ENCODE measurements at places on chromosomes 3 and 15.

DNA sequence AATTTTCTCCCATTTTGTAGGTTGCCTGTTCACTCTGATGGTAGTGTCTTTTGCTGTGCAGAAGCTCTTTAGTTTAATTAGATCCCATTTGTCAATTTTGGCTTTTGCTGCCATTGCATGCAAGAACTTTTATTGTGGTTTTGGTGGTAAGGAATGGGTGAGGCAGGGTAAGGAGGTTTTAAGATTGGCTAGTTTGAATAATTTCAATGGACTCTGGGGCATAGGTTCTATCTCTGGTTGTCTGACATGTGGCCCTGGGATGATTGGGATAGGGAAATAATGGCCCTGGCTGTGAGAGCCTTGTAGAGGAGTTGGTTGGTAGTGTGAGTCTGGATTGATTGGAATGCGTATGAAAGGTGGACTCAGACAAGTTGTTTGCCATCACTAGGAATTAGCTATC lies 38.0 kb downstream of the SEC22A start:
- DNase-seq: no peak

DNA sequence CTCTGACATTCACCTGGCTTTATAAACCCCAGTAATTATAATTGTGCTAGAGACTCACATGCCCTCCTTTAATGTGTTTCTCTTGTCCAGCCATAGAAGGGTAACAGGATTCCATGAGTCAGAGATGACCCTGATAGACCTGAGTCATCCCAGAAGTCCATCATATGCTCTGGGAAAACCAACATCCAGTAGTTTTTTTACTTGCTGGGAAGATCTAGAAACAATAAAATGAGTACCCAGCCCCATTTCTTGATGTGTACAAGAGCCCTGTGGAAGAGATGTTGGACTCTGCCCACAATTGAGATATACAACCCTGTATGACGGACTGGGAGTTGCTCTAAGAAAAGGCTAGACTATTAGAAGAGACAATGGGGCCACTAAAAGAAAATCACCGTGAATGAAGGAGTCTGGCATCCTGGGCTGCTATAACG lies 22.4 kb upstream of the THUMPD3 start:
- DNase-seq: peak; percentile 70

- no peak for DNase-seq
Measured at GRCh38 chr3:104521606-104522336, 844.9 kb upstream of the ALCAM start.

DNA sequence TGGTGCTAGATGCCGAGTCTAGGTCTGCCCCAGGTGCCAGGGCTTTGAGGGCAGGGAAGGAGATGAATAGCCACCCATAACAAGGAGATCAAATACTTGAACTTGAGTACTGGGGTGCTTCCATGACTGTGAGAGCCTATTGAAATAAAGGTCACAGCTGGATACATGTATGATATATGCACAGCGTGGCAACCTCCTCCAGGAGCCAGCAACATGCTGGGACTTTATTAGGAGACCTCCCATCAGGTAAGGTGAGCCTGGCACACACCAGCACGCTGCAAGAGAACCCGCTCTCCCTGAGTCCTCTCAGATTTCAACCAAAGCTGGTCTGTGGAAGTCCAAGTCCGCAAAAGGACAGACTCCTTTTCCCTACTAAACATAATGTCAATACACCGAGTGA lies 10.5 kb upstream of the HES1 start:
- DNase-seq: no peak

DNA sequence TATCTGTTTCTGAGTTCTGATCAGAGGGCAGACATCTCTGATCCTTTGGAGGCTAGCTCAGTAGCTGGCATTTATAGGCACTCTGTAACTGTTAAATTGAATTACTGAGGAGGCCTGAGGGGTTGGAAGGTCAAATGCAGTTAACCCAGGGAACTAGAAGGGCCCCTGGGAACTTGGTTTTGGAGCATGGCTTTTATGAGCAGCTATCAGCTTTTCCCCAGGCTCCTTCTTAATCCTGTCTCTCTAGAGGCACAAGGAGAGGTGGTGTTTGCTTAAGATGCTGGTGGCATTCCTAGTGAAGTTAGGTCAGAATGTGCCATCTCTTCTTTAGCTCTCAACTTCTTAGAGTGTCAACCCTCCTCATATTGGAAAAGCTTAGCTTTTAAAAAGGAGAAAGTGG lies 128.9 kb downstream of the LPP start:
- DNase-seq: no peak
